ENCODE measurements at places on chromosomes 2 and 18.

DNA sequence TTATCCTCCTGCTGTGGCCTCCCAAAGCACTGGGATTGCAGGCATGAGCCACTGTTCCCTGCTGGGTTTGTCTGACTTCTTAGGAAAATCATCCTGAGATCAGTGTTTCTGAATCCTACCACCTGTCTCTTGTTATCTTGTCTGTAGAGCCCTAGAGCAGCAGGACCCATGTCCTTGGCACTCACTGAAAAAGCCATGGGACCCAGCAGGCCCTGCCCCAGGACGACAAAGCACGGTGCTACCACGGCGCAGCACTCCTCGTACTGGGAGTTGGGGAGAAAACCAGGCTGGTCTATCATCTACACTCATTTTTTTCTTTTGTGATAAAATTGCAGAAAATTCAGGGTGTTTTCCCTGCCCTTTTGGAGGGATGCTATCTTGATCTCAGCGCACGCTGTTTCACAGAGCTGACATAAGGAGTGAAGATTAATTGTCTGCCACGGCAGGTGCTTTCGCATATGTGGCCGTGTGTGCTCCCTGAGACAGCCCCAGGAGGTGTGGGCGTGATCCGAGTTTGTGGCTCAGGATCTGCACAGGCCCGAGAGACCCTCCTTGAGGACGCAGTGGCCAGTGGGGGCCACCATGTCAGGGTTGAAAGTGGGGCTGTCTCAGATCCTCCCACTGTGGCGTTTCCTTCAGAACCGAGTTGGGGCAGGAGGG is 179.1 kb downstream of the LDLRAD4 start:
- DNase-seq: no peak

DNA sequence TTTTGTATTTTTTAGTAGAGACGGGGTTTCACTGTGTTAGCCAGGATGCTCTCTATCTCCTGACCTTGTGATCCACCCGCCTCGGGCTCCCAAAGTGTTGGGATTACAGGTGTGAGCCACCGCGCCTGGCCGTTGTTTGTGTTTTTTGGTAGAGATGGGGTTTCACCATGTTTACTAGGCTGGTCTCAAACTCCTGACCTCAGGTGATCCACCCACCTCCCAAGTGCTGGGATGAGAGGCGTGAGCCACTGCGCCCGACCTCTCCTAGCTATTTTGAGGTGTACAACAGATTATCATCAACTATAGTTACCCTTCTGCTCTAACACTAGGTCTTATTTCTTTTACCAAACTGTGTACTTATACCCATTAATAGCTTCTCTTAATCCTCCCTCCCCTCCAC is 28.9 kb upstream of the MRPL33 start:
- DNase-seq: no peak

- peak; percentile 54 for DNase-seq
Measured at GRCh38 chr2:54572636-54573536, 116.8 kb downstream of the SPTBN1 start.

DNA sequence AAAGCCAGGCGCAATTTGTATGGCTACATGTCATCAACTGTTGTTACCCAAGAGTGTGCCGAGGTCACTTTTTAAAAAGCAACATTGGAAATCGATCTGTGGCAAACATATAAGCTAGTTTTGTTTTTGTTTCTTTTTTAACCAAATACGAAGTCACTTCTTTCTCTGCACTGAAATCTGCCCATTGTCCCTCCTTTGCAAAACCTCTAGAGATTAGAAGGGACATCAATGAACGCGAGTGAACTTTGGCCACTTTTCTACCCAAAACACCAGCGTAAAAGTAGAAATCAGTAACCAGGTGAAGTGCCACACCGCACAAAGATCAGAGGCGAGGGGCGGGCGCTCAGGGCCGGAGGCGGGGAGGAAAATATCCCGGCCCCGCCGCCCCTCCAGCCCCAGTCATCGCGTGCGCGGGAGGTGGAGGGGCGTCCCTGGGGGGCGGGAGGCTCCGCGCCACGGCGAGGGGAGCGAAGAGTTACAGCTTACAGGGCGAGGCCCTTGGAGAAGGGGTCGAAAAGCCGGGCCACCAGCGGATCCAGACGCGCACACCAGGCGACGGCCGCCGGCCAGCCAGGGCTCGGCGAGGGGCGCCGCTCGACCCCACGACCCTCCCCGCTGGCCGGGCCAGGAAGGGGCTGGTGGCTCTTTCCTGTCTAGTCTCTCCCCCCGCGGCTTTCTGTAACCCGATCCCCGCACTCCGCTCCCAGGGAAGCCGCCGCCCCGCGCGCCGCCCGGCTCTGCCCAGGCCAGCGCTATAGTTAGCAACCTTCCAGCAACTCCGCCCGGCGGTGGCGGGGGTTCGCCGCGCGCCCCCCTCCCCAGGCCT is 993 bp downstream of the RBMS1 start:
- peak; percentile 47 for DNase-seq

Data from CD4-positive, alpha-beta T cell treated with Interleukin-15 for 1 hour (primary cell).